Substantia nigra (tissue), 51 donors: ENCODE measurements at places on chromosomes 2 and 18.

GRCh38 chr2:37918742-37919186 is 6.3 kb upstream of the RMDN2 start:
- DNase-seq, result no peak

GRCh38 chr2:112483042-112483473 is 1.1 kb downstream of the TTL start:
- DNase-seq, result no peak

DNA sequence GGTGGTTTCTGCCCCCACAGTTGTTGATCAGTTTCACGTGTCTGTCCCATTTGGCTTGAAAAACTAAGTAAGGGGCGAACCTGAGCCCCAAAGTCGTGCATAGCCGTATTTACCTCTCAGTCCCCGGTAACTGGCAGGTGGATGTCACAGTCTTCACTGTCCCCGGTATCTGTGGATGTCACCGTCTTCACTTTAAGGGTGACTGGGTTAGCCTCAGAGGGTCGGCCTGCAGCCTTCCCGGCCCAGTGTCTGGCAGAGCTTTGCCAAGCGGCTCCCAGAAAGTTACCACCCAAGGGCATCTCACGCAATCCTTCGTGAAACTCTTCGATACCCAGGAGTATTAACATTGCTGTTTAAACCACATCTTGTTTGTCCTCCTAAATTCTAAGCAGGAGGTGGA is 125.3 kb upstream of the CTDP1 start:
- no peak for DNase-seq

- DNase-seq, result no peak
These were observed 41.6 kb downstream of the CENPO start for GRCh38 chr2:24834733-24835395.

- DNase-seq, result no peak
These were observed 38.3 kb upstream of the IL1R1 start for GRCh38 chr2:102103992-102104871.

- DNase-seq, result no peak
These were observed 124.9 kb downstream of the PRKCE start for GRCh38 chr2:45776160-45776955.

DNA sequence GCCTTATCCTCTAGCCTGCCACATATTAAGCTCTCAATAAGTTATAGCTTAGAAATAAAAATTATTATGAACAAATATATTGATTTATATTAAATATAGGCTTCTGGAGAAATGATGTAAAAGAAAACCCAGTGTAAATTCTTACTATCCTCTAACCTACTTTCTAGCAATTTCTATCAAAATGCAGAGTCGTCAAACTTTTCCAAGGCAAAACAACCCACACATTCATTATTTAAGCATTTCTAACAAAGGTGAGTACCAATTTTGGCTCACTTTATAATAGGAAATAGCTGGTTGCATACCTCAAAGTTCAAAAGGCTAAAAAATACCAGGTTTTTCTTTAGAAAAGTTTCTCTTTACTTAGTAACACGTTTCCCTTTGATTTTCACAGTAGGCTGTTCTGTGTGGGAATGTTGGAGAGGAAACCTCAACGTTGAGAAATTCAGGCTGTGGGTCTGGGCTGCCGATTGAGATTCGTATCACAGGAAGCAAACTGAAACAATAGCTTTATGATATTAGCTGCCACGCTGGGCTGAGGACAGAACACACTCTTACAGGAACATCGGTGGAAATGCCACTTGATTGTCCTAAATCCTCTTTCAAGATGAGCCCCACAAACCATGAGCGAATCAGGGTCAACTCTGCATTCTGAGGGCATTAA is 53.0 kb downstream of the EPAS1 start:
- no peak for DNase-seq

DNA sequence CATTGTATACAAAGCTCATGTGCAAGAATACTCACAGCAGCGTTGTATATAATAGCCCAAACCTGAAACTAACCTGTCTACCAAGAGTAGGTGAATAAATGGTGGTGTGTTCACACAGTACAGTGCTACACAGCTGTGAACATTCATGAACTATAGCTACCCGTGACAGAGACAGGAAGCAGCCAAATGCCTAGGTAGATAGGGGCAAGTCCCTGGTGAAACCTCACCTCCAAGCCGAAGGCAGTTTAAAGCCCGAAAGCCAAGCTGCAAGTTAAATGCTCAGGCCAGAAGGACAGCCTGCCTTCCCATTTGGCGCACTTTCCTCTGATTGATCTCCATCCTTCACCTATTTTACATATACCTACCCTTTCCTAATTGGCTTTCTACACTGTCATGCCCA is 36.5 kb upstream of the IMPA2 start:
- DNase-seq, result no peak

GRCh38 chr18:79275461-79275860 is 120.3 kb upstream of the NFATC1 start:
- DNase-seq, result no peak
